Suppressor macrophage treated with lipopolysaccharide for 4 hours (primary cell): ENCODE measurements at places on chromosomes 2 and 18.

DNA sequence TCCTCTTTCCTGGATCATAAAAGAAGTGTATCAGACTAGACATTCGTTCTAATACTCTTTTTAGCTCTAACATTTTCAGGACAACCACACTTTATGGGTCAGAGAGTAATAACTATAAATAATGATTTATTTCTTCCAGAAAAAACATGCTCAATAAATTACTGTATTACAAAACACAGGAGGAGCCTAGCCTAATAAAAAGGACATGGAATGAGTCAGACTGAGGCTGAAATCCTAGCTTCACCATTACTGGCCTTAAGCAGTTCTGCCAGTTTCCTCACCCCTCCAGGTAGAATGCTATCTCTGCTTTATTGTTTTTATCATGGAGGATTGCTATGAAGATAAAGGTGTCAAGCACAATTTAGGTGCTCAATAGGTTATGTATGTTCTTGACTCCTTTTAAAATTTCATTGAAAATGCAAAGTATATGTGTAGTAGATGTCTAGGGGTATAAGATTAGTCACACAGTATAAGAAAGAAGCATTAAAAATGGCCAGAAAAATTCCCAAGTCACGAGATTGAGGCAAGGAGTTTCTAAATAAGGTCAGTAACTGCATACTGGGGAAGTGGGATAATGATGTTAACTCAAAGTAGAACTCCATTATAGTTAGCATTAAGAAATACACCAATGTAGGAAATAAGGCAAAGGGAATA, 105.5 kb upstream of the NEUROD1 start:
- DNase-seq = no peak

DNA sequence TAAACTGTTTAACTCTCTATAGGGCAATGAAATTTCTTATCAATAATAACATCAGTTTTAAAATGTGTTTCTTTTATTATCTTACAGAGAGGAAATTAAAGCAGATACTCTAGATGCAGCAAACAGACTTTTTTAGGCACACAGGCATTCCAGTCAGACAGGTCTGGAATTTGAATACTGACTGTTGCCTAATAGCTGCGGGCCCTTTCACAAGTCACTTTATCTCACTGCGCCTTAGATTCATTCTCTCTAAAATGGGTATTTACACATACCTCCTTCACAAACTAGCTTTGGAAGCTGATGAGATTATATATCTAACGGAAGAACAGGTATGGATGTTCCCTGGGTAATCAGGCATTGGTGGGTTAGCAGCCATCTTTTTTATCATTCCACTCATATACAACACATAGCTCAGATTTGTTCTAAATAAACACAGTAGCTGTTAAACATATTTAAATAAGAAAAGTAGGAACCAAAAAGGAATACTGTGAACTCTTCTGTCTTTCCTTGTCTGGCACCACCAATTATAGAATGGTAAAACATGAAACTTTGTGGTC, 104.2 kb downstream of the LRP2 start:
- DNase-seq = no peak

- no peak for DNase-seq
These were observed 28.4 kb upstream of the DTNB start for GRCh38 chr2:25701801-25702200.

DNA sequence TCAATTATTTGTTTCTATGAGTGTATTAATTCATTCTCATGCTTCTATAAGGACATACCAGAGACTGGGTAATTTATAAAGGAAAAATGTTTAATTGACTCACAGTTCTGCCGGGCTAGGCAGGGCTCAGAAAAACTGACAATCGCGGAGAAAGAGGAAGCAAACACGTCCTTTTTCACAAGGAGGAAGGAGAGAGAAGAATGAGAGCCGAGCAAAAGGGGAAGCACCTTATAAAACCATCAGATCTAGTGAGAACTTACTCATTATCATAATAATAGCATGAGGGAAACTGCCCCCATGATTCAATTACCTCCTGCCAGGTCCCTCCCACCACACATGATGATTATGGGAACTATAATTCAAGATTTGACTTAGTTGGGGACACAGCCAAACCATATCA, 294.0 kb downstream of the DSC3 start:
- no peak for DNase-seq

GRCh38 chr2:12722447-12723316, 5.9 kb downstream of the TRIB2 start:
- peak; percentile 59 for DNase-seq

GRCh38 chr2:191905336-191905735, 58.4 kb upstream of the CAVIN2 start:
- DNase-seq = no peak

DNA sequence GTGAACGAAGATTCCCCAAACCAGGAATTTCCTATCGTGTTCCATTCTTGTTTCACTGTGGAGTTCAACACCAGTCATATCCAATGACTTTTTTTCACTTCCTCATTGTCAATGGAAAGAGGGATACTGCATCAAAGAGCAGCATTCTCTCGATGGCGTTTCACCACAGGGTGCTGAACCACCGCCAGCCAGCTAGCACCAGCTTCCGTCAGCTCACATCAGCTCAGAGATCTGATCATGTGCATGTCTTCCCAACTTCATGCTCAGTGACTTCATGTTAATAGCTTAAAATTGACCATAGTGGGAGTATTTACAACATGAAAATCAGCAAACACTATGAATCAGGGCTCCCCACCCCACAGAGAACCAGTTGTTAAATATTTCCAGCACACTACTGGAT, 359.9 kb downstream of the TNS1 start:
- no peak for DNase-seq

DNA sequence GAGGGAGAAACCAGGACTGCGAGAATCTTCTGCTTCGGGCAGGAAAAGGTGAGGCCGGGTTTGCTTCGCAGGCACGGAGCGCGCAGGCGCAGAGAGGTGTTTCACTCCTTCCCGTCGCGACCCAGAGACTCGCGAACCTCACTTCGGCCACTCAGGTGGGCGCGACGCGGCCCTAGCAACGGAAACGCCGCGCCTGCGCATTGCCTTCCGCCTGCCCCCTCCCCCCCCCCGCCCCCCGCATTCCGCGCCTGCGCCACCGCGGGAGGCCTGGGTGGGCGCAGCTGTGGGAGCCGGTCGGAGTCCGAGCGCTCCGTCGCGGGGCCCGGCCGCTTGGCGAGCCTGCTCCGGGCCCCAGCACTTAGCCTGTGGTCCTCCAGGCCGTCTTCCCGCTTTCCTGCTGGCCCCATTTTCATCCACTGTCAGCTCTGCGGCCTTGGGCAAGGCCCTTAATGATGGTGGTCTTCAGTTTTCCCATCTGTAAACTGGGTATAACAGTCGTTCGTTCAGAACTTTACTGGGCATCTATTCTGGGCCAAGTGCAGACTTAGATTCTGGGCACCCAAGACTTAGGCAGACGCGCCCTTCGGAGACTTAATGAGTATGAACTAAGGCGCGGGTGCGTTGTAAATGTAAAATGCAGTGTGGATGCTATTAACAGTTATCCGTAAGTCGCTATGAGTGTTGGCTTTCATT, 62.1 kb upstream of the ACKR3 start:
- DNase-seq = no peak

GRCh38 chr2:68216454-68217310, 35.6 kb downstream of the PPP3R1 start:
- no peak for DNase-seq
